ENCODE measurements at places on chromosomes 2 and 18.

DNA sequence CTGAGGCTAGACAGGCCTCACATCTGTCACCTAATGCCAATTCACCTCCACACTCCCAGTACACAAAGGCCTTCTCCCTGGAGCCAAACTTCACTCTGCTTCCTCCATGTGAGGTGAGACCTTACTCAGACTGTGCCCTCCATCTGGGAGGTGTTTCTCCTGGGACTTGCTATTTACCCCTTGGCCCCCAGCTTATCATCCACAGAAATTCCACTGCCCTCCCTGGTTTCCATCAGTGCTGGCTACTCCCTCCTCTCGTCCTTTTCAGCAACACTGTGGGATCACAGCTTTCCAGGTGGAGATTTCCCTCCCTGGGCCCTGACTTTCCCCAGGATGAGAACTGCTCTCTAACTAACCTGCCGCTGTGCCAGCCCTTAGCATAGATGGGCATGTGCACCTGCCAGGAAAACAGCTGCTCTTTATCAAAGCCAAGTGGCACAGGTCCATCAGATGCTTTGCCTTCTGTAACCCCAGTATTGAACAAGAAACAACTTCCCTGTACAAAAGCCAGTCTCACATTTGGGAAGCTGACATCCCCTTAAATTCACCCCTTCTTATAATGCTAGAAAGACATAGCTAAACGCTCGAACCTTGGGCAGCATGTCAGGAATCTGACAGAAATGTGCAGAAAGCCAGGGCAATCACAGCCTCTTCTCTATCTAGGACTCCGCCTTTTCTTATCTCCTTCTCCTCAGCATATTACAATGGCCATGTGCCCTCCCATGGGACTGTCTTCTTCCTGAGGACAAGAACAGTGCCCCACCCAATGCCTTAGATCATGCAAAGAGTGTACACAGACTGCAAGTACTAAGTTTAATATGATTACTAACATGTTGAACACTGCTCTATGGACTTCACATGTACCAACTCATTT lies 535.5 kb upstream of the ID2 start:
- peak; percentile 51 for DNase-seq

- peak; percentile 2 for DNase-seq
Observed at GRCh38 chr2:231372326-231372725, 23.2 kb upstream of the B3GNT7 start.

DNA sequence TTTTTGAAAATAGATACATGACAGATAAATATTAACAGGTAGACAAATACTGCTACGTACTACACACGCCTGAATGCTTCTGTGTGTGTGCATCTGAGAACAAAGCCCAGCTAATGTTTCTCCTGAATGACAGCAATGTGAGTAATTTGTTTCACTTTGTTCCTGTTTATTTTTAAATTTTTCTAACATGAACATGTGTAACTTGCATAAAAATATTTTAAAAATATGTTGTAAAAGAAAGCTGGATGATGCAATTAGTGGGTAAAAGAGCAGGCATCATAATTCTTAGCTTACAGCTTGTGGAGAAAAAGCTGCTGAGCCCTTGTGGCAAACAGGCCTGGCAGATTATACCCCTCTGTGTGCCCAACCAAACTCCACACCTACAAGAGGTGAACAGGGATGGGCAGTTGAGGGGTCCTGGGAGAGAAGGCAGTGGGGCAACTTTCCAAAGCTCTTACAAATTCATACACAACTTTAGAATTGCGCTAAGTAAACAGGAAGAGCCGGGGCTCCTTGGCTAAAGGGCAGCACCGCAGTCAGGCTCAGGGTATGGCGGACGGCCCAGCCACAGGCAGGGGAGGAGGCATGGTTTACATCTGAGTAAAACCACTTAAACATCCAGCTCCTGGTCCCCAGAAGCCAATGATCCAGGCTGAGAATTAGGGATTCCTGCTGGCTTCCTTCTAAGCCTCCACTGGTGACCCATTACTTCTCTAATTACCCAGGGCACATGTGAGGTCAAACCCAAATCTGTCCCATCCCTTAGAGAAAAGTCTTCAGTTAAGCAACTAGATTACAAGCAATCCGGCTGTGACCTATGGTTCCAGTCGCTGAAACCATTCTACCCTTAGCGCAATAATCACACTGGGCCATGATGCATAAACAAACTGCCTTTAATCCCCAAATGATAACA lies 14.0 kb downstream of the PXDN start:
- DNase-seq, result peak; percentile 30

DNA sequence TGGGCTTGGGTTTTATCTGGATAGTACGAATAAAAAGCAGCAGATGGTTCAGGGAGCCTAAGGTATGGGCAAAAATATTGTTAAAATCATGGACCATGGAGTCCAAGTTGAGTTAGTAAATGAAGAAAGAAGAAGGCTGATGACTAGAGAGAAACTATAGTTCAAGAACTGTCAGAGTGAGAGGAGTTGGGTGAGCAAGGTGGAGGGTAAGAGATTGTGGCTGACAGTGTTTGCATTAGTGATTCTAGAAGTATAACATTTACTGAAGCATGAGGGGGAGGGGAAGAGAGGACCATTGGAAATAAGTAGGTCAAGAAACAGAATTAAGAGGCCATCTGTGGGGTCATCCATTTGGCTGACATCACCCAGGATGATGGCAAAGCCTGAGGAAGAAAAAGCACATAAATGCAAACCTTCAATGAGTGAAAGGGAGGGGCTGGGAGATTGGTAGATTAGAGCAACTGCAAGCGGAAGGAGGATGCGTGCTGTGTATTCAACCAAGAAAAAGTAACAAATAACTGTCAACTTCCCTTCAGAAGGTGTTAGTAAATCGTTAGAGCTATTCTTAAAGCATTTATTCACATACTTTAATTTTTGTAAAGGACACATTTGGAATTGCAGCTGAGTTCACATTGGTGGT lies 392.8 kb downstream of the TSN start:
- no peak for DNase-seq

- no peak for DNase-seq
Observed at GRCh38 chr18:8811115-8811514, 105.8 kb downstream of the MTCL1 start.

GRCh38 chr2:163877316-163877715 lies 141.5 kb upstream of the FIGN start:
- no peak for DNase-seq

- no peak for DNase-seq
Observed at GRCh38 chr2:178527592-178527991, 47.3 kb downstream of the PLEKHA3 start.

DNA sequence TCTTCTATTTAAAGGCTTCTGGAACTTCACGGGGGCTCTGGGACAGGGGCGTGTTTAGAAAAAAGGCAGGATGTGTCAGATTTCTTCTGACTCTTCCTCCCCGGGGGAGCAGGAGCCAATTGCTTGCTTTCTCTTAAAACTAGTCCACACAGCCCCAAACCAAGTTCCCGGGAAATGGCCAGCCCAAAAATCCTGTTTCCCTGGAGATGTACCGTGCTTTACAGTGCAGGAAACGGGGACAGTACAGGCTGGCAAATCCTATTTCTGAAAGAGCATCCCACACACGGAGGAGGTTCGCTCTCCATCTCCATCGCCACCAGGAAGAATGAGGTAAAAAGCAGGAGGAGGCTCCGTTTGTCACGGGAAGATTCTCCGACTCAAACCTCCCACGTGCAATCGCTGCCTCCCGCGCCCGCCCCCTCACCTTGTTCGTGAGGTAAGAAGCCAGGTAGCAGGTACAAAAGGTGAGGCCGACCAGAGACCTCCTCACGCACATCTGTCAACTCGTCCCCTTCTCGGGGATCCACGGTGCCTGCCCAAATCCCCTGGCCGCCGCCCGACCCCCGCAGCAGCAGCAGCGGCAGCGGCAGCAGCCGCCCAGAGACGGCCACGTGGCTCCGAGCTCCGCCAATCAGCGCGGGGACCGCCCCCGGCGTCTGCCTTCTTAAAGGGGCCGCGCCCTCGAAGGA lies 15.6 kb upstream of the RIOK3 start:
- peak; percentile 92 for DNase-seq

DNA sequence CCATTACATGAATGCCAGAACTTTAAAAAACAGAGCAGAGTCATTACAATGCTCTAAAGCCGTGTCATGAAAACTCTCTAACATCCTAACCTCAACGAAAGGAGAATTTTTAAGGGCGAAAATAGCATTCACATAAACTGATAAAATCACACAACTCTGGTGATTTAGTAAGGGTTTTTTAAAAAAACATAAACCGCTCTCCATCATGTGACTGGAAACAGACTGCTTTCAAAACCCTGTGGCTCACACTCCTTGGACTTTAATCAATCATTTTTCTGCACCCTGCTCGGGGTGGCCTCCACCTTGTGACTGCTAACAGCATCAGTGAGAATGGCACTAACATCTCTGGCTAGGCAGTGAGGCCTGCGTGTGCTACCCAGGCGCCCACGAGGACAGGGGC lies 12.1 kb downstream of the DOCK10 start:
- DNase-seq, result no peak

DNA sequence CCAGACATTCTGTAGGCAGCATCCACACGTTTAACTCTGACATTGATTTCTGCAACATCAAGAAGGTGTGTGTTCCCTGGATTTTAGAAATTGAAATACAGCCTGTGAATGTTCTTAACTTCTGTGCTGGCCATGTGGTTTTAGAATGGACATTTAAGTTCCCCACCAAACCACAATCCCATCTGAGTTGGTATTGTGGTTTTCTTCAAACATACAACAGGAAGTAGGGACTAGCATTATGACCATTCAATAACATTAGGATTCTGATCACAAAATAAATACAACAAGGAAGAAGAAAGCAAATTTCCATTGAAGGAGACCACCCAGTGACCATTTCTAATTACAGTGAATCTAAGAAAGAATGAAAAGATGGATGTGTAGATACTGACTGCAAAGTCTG lies 51.2 kb downstream of the MAP3K20 start:
- no peak for DNase-seq

DNA sequence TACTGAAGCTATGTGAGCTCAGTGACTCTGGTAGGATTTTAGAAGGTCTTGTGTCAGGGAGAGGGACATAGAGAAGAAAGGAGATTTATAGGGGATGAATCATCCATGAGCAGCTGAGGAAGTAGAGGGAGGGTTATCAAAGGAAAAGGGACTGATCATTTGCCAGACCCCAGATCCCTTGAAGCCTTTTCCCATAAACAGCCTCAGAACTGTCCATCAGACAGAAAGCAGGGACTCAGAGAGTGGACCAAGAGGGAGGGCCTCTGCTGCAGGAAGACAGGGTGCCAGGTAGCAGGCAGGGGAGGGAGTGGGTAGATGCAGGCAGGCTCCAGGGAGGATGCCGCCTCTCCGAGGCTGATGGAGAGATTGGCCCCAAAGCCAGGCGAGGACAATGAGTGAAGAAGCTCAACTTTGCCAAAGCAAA lies 133.9 kb downstream of the TNS1 start:
- DNase-seq, result no peak

DNA sequence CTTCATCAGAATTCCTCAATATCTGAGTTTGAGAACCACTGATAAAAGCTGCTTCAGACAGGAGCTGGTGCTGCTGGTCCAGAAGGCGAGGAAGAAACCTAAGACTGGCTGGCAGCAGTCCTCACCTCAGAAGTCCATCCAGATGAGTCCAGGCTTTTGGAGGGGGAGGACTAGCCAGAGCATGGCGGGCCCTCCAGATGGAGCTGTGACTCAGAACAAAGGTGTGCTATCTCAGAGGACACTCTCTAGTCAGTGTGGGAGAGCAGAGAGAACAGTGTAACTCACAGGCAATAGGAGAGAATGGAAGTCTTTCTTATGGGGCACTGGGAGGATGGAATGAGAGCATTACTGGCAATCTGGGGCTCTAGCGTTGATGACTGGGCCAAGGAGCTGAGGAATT lies 191.4 kb downstream of the NYAP2 start:
- no peak for DNase-seq

- no peak for DNase-seq
Observed at GRCh38 chr2:44430342-44430741, 68.6 kb downstream of the CAMKMT start.

- peak; percentile 82 for DNase-seq
Observed at GRCh38 chr2:101120124-101120996, 30.8 kb downstream of the TBC1D8 start.

GRCh38 chr2:190911813-190912212 lies 31.2 kb downstream of the GLS start:
- DNase-seq, result no peak

DNA sequence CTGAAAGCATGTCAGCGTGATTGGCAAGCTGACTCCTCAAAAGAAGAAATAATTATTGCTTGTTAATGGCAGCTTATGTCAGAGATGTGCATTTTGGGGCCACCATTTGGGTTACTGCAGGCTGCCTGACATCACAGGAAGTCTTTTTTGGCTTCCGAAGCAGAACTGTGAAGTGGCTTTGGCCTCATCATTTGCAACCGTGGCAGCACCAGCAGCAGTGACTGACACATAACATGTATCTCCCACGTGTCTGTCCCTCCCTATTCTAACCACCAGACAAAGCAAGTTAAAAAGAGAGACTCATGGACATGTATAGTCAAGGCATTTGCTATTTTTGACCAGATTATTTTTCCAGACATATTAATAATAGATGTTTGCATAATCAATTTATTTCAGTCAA lies 488.7 kb upstream of the ACVR2A start:
- no peak for DNase-seq

- DNase-seq, result no peak
Observed at GRCh38 chr2:60446413-60447267, 106.8 kb downstream of the BCL11A start.

- no peak for DNase-seq
Observed at GRCh38 chr18:50189160-50189559, 5.8 kb downstream of the MYO5B start.

GRCh38 chr2:37676274-37676673 lies 4.8 kb upstream of the CDC42EP3 start:
- DNase-seq, result no peak

- no peak for DNase-seq
Observed at GRCh38 chr2:200189964-200190363, 116.5 kb upstream of the SPATS2L start.

- DNase-seq, result no peak
Observed at GRCh38 chr2:150769421-150769820, 282.0 kb upstream of the RND3 start.

DNA sequence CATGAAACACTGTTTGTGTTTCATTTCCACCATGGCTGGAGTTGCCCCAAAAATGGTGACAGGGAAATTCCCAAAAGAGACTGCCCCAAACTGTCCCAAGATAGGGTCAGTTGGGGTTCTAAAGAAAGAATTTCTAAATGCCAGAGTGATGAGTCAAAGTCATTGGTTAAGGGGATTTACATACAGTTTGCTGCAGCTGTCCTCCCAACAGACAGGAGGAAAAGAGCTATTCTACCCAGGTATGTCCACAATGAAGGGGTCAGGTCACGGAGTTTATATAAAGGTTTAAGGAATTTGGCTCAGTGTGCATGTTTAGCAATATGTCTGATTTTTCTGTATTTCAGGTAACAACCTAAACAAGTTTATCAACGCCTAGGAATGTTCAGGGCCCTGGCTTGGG lies 344.1 kb downstream of the TDRD15 start:
- no peak for DNase-seq

DNA sequence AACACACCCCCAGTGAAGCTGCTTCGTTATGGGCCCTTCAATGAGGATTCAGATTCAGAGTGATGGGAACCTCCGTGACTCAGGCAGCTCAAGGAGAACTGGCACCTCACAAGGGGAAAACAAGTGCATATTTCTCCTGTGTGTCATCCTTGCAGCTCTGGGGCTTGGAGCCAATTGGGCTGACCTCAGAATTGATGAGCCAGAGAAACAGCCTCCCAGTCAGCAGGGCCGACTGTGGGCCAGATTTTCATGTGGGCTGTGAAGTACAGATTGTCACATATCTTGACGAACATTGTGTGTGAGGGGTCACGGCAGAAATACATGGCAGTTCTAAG lies 189.6 kb upstream of the SP5 start:
- DNase-seq, result peak; percentile 64

Data from left ventricle myocardium superior (tissue), 1 donor.